ENCODE measurements at places on chromosomes 3 and 15.
A peak's percentile ranks its signal among the peaks of the same experiment; 100 is the strongest.

GRCh38 chr15:65390447-65390846 is 12.6 kb upstream of the IGDCC3 start:
- DNase-seq: no peak

GRCh38 chr3:132008837-132009236 is 26.0 kb downstream of the CPNE4 start:
- DNase-seq: no peak

DNA sequence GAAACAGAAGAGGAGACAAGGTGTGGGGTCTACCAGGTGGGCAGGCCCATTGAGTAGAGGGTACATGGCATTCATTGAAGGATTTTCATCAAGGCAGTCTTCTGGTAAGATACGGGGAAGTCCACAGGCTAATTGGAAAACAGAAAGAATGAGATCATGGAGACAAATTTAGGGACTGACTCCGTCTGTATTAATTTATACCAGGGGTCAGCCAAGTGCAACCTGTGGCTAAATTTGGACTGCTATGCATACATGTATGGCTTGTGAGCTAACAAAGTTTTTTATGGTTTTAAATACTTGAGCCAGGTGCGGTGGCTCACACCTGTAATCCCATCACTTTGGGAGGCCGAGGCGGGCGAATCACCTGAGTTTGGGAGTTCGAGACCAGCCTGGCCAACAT is 21.1 kb upstream of the SNRPN start:
- DNase-seq: no peak

GRCh38 chr15:75314552-75315290 is 21.1 kb upstream of the COMMD4 start:
- no peak for DNase-seq

GRCh38 chr3:153069598-153070510 is 92.2 kb upstream of the RAP2B start:
- no peak for DNase-seq

DNA sequence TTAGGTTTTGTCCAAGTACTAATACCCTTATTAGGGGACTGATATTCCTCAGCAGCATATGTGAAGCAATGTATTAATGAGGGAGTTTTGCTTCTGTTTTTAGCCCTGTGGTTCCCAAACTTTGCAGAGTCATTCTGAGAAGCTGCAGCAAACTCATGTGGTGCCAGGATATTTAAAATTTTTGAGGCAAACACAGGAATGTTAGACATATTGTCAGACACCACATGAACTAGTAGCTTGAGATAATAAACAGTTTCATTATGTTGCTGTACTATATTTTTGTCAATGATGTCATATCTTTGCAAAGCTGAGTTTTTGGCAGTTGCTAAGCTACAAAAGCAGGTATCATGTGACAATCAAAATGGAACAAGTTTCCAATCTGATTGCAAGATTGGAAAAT is 36.6 kb downstream of the ATP6V1A start:
- no peak for DNase-seq

DNA sequence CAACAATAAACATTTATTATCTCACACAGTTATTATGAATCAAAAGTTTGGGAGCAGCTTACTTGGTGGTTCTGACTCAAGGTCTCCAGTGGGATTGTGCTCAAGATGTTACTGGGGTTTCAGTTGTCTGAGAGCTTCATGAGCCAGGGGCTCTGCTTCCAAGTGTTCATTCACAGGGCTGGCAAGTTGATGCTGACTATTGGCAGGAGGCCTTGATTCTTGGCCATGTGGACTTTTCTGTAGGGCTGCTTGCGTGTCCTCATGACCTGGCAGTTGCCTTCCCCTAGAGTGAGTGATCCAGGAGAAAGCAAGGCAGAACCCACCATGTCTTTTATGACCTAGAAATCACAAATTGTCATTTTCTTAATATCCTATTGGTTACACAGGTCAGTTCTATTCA is 87.2 kb upstream of the TNFAIP8L3 start:
- DNase-seq: no peak

DNA sequence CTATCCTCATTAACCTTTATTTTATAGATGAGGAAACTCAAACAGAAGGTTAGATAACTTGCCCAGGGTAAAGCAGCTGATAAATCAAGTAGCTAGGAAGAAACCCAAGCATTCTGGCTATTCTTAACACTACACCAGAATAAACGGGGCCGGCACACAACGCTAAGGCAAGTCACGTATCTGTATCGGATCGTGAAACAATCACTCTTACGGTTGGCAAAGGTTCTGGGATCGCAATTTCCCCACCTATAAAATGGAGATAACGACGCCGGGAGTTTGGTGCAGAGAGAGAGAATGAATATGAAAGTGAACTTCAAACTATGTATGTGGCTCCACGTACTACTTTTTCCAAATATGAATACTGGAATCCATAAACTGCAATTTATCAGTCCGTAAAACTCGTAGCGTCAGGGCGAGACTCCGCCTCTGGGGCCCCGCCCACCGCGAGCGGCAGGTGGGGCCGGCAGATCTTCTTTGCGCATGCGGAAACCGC is 252 bp upstream of the ARMC8 start:
- no peak for DNase-seq

GRCh38 chr3:103137830-103138229 is 703.0 kb downstream of the ZPLD1 start:
- no peak for DNase-seq

- DNase-seq: no peak
Measured at GRCh38 chr15:66094331-66094730, 159.2 kb downstream of the MEGF11 start.

GRCh38 chr3:196202516-196202970 is 8.7 kb downstream of the ZDHHC19 start:
- no peak for DNase-seq

DNA sequence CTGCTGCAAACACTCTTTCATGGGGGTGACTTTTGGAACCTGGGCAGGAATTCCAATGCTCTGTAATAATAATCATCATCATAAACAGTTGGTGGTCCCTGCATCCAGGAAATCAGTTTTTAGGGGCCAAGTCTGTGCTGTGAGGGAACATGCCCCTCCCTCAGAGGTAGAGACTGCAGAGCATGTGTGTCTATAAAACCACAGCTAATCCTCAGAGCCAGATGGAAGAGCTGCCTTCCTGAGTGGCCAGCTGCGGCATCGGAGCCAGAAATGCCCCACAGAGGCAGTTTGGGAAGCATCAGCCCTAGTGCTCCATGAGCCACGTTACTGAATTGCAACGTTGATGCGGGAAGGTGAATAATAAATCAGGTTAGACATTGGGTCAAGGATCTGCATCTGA is 12.9 kb upstream of the TPM1 start:
- no peak for DNase-seq

GRCh38 chr15:89809093-89809786 is 5.4 kb downstream of the ANPEP start:
- DNase-seq: no peak

DNA sequence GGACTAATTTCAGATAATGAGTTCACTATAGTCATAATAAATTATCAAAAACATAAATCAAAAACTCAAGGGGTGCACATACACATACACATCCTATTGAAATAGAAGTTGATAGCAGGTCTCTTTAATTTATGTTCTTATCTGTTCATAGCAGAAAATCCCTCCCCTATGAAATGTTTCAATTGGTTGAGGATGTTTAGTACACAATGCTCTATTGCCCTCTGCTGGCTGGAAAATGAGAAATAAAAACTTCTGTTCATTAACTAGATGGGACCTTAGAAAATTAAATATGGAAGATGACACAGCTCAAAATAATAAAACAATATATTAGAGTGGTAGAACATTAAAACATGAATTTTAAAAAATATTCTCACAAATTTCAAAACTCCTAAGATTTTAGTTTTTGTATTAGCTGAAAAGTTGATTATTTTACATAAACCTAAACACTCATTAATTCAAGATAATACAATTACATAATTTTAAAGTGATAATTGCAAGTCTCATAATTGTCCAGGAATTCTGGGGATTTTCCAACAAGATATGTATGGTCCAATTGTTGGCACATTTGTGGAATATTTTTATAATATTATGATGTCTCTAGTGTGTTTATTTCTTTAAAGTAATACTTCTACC is 735.0 kb downstream of the ROBO1 start:
- no peak for DNase-seq

- no peak for DNase-seq
Measured at GRCh38 chr3:54324103-54324502, 201.8 kb downstream of the CACNA2D3 start.

DNA sequence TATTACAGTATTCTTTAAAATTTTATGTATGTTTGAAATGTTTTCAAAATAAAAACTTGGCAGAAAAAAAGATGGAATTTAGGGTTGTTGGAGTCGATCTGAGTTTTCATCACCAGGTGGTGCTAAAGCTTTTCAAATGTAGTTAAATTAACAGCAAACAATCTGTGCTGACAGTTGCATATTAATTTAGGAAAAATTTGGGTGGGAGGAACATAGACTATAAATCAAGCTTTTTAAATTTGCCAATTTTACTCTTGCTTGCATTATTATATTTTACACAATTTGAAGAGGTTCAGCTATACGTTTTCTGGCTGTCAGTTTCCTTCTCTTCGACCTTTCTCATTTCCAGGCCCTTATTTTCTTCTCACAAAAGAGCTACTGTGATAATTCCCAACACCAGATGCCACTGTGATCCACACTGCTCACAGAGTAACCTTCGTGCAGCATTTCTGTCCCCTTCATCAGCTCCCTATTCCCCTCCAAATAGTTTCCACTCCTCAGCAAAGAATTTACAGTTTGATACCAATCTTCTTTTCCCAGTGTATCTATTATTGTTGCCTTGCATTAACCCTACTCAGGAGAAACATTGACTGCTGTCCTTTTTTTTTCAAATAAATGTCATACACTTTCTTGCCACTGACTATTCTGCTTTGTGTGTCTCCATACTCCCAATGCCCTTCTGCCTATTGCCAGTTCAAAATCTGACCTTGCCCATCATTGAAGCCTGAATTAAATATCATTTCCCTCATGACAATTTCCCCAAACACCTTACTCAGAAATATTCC is 53.4 kb upstream of the EIF5A2 start:
- DNase-seq: peak; percentile 26

GRCh38 chr3:118199044-118199443 is 835.6 kb downstream of the IGSF11 start:
- DNase-seq: no peak

DNA sequence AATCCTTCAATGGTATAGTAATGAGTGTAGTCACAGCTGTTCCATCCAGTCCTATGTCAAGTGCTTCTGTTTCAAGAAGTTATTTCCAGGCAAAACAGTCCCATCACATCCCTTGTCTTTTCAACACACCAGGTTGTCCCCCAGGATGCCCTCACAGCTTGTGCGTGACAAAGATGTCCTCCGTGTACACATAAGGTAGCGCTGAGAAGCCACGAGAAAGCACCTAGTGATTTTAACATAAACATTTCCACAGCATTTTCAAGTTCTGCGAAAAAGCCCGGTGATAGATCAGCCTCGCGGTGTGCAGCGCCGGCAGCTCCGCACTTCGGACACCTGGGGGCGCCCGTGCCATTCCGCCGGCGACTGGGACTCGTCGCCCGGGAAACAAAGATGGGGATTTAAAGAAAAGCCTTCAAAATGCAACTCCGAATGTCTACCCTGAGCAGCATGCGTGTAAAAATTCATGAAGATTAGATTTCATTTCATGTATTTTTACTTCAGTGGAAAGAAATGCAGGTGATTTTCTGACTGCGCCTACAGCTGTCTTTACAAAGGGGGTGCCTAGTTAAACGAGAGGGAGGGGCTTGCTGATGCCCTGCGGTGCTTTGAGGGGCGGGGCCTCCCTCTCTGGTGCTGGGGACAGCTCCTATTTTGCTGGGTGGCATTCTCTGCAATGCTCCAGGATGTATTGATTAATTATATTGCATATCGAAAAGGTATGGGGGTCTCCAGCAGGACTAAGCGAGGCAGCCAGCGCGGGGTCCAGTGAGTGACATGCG is 49.9 kb downstream of the KY start:
- peak; percentile 17 for DNase-seq

- DNase-seq: no peak
Measured at GRCh38 chr15:29570948-29571791, 251.1 kb downstream of the TJP1 start.

GRCh38 chr3:5036858-5037257 is 57.6 kb downstream of the BHLHE40 start:
- no peak for DNase-seq

DNA sequence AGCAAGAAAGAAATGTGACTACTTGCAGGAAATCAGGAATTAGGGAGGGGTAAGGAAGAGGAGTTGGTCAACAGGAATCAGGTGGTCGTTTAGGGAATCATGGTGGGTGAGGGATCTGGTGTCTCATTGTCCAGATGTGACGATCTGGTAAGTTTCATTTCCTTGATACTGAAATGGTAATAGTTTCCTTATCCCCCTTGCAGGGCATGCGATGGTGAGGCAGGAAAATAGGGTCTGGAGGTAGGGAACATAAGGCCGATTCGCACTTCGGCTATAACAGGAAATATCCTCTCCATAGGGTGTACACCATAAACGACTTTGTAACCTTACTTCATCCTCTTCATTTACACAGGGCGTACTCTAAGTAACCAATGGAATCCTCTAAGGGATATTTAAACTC is 574 bp upstream of the LRRC34 start:
- DNase-seq: no peak

DNA sequence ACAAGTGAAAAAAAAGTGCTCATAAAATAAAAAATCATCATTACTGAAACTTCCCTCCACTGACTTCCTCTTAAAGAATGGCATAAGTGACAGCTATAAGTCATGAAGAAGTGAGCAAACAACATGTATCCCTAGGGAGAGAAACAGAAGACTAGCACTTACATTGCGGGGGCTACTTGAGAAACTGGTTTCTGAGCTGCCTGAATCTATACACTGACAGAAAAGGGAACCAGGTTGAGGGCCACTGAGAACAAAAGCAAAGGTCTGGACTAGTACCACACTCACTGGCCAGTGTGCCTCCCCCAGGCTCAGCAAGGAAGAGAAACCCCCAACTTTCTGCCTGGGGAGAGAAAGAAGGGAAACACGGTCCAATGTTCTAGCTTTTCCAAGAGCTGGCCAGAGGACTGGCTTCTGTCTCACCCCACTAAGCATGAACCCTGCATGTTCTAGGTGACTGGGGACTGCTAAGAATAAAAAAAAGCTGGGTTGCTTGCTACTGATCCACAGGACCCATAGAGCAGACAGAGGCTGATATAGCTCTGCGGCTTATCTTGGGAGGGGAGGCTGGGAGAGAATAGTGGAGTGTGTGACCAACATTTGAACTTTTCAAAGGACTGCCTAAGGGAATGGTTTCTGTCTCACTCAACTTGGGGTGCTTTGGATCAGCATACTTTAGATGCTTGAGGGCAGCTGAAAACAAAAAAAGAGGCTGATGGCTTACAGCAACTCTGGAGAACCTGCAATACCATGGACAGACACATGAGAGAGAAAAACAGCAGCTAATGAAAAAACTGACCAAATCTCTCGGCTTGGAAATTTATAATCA is 8.1 kb downstream of the RAD18 start:
- DNase-seq: no peak

DNA sequence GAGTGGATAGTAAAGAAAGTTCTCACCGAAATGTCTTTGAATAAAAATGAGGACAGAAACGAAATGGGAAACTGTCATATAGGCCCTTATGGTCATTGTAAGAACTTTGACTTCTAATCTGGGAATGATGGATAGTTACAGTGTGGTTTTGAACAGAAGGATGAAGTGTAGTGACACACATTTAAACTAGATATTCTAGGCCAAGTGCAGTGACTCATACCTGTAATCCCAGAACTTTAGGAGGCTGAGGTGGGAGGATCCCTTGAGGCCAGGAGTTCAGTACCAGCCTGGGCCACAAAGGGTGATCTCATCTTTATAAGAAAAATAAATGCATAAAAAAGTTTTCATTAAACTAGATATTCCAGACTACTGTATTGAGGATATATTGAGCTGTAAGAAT is 452.8 kb downstream of the ROBO1 start:
- DNase-seq: no peak

- DNase-seq: no peak
Measured at GRCh38 chr15:70451821-70452653, 311.3 kb downstream of the UACA start.
